ENCODE measurements at places on chromosomes 2 and 18.

DNA sequence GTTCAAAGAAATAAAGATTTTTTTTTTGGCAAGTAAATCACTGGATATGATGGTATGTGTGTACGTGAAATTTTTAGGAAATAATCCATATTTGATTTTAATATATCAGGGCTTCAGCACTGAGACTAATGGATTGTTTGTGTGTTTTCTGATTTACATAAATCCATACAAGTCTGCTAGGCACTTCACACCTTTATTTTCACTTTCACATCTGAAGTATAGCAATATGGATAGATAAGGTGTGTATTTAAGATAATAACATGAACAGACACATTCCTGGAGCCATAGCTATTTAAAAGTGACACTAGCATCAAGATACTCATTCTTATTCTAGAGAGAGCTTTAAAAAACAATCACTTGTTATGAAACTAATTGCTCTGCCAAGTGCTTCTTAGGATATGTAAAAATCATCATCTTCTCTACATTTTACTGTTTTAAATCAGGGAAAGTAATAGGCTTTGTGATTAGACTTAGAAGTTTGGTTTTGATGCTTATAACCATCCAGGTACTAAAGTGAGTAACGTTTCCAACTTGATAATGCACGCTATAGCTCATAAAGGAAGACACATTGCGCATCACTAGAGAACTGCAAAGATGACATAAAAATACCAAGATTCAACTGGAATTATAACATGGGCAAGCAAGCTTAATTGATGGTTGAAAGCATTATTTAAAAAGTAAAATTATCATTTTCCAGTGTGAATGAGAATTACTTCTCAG, 208.9 kb downstream of the ZEB2 start:
- DNase-seq: no peak

DNA sequence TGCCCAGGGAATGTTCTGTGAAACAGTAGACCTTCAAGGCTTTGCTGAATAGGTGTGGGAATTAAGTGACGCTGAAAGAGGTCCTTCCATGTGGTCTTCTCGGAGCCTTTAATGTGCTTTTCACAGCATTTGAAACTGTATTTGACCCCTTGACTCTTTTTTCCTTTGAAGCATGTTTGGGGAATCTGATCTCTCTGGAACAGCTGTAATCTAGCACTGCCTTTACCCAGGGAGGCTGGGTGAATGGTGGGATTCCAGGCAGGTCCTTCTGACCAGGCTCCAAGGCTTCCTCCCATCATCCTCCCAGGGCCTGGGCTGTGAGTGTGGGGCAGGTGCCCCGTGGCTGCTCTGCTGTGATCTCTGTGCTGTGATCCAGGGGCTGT, 4.2 kb downstream of the ZAP70 start:
- no peak for DNase-seq

- no peak for DNase-seq
Observed at GRCh38 chr18:28408528-28408927, 231.6 kb upstream of the CDH2 start.

GRCh38 chr2:226953826-226954225, 118.0 kb downstream of the RHBDD1 start:
- no peak for DNase-seq

GRCh38 chr2:211931314-211931713, 607.3 kb downstream of the ERBB4 start:
- no peak for DNase-seq

DNA sequence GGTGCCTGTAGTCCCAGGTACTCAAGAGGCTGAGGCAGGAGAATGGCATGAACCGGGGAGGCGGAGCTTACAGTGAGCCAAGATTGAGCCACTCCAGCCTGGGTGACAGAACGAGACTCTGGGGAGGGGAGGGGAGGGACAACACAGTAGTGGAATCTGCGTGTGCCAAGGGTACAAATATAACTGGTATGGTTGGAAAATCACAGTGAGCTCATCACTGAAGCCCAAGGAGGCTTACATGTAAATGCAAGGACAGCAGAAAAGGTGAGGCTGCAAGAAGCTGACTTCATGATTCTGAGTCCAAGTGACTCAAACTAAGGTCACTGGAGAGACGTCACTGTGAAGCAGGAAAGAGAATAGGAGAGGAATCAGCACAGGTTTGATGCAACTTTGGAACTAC, 9.2 kb downstream of the SEPTIN10 start:
- DNase-seq: no peak

- no peak for DNase-seq
Observed at GRCh38 chr2:231612109-231612455, 19.4 kb downstream of the TEX44 start.

DNA sequence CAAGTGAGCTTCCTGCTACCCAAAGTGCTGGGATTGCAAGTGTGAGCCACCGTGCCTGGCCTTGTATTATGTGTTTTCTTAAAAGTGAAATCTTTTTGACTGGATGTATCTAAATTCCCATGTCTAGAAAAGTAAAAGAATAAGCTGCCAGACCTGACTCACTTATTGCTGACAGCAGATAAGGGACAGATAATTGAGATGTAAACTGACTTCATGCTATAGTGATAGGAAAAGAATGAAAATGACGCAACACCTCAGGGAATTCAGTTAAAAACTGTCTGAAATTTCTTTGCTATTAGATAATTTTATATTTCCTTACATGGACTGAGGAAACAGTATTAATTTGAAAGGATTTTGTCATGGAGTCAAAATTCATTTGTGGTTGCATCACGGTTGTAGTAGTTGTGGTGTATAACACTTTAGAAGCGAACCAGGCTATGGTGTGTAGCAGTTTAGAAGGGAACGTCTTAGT, 19.4 kb downstream of the TTC27 start:
- no peak for DNase-seq

GRCh38 chr2:174856447-174856846, 92.2 kb upstream of the CHRNA1 start:
- DNase-seq: no peak

GRCh38 chr2:206512999-206513398, 69.7 kb downstream of the ADAM23 start:
- no peak for DNase-seq

GRCh38 chr18:79614211-79614955, 65.2 kb upstream of the CTDP1 start:
- no peak for DNase-seq

- no peak for DNase-seq
Observed at GRCh38 chr2:50672282-50672681, 359.6 kb downstream of the NRXN1 start.

DNA sequence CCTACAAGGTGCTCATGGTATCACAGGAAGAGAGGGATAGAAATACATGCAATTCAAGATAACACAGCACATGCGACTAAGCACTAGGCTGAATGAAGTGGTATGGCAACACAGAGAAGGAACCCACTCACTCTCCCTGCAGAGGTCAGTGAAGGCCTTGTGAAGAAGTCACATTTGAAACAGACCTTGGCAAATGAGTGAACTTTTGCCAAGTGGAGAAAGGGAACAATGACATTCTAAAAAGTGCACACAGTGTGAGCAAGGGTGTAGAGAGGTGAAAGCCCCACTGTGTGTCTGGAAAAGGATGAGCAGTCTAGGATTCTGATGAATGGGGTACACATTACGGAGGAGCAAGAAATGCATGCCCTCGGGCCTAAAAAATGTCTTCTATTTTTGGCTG, 23.3 kb downstream of the KLF7 start:
- no peak for DNase-seq

- DNase-seq: no peak
Observed at GRCh38 chr2:71879509-71880184, 268.0 kb downstream of the CYP26B1 start.

- no peak for DNase-seq
Observed at GRCh38 chr18:10768221-10768620, 242.4 kb downstream of the NAPG start.

DNA sequence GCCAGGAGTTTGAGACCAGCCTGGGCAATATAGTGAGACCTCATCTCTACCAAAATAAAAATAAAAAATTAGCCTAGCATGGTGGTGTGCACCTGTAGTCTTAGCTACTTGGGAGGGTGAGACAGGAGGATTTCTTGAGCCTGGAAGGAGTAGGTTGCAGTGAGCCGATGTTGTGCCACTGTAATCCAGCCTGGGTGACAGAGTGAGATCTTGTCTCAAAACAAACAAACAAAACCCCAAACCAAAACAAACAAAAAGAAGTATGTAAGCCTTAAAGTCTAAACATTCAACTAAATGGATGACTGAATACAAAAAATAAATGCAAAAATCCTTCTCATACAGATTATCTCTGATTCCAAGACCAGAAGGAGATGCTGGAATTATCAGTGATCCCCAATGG, 58.6 kb downstream of the RAB31 start:
- no peak for DNase-seq

DNA sequence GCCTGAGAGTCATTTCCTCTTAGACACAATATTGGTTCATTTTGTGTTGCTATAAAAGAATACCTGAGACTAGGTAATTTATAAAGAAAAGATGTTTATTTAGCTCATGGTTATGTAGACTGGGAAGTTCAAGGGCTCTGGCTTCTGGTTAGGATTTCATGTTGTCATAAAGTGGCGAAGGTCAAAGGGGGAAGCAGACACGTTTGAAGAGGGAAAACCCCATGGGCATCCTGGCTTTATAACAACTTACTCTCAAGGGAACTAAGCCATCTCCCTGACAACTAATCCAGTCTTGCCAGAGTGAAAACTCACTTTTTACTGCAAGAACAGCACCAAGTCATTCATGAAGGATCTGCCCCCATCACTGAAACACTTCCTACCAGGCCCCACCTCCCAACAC, 89.7 kb upstream of the RNF152 start:
- DNase-seq: no peak

DNA sequence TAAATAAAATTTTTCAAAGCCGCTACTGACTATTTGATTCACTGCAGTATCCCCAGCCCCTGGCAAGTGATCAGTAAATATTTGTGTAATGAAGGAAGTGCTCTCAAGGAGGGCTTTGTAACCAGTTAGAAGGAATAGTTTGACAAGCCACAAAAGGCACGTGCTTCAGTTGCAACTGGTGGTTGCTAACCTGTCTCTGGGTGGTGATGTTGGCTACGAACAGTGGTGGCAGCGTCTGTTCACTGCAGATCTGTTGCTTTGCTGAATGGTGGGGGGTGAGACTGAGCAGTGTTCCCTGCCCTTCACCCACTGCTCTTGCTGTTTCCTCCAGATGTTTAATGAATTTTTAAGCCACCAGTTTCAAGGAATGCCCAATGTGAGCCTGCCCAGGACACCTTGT, 73.9 kb upstream of the SIX2 start:
- DNase-seq: no peak

GRCh38 chr2:218217360-218218267, 625 bp downstream of the ARPC2 start:
- no peak for DNase-seq

DNA sequence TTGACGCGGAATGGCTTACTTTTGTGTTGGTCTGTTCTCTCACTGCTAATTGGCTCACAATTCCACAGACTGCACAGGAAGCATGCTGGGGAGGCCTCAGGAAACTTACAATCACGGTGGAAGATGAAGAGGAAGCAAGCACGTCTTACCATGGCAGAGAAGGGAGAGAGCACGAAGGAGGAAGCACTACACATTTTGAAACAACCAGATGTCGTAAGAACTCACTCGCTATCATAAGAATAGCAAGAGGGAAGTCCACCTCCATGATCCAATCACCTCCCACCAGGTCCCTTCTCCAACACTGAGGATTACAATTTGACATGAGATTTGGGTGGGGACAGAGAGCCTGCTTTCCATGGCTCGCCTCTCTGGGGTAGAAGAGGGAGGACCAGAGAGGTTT, 106.2 kb downstream of the KCNF1 start:
- no peak for DNase-seq

- no peak for DNase-seq
Observed at GRCh38 chr18:48741866-48742265, 203.0 kb downstream of the CTIF start.

- DNase-seq: no peak
Observed at GRCh38 chr2:63018439-63018838, 32.2 kb upstream of the OTX1 start.
